ENCODE measurements at places on chromosomes 12 and 14. TPM values are rescaled to one million over a fixed set of nuclear protein-coding genes. Genes with fewer than 3 reads are reported as not detected.

KCNA1 gene
- total RNA-seq = 0.09 TPM

MYF6 gene
- total RNA-seq = not detected

P2RX2 gene
- total RNA-seq = 3.4 TPM

RDH12 gene
- not detected for total RNA-seq

ADGRD1 gene
- total RNA-seq = 85.6 TPM

SLC6A12 gene
- total RNA-seq = 4.5 TPM

SOAT2 gene
- total RNA-seq = 0.21 TPM

BICD1 gene
- 18.9 TPM for total RNA-seq

SMIM41 gene
- 6.5 TPM for total RNA-seq

SDR9C7 gene
- not detected for total RNA-seq

MYH6 gene
- 7.1 TPM for total RNA-seq

TMEM229B gene
- 4.5 TPM for total RNA-seq

SLCO1B3 gene
- total RNA-seq = not detected

TBX3 gene
- 48.4 TPM for total RNA-seq
